Right cardiac atrium (tissue), 5 donors: ENCODE measurements at places on chromosomes 12 and 14. TPM values are rescaled to one million over a fixed set of nuclear protein-coding genes. Genes with fewer than 3 reads are reported as not detected.
A peak's percentile ranks its signal among the peaks of the same experiment; 100 is the strongest.

DNA sequence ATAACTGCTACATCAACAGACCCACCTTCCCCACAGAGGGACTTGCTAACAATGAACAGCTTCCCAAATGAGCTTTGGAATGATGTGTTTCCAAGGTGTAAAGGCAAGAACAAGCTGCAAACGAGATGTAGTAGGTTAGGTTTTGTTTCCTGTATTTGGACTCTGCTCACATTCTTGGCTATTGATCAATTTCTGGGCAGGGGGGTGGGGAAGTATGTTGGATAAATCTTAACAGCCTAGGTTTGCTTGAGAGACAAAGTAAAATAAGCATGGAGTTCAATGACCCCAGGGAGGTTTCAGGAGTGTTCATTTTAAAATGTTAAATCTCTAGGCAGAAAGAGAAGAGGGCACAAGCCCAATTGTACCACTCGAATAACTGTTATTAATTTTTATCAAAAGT is 146.6 kb downstream of the DPY19L2 start:
- no peak for DNase-seq

- peak; percentile 61 for DNase-seq
These were observed 1.4 kb downstream of the ATF1 start for GRCh38 chr12:50765095-50765911.

GRCh38 chr12:24630446-24630845 is 318.5 kb downstream of the BCAT1 start:
- no peak for DNase-seq

GRCh38 chr14:40119765-40120164 is 687.5 kb upstream of the FBXO33 start:
- no peak for DNase-seq

DNA sequence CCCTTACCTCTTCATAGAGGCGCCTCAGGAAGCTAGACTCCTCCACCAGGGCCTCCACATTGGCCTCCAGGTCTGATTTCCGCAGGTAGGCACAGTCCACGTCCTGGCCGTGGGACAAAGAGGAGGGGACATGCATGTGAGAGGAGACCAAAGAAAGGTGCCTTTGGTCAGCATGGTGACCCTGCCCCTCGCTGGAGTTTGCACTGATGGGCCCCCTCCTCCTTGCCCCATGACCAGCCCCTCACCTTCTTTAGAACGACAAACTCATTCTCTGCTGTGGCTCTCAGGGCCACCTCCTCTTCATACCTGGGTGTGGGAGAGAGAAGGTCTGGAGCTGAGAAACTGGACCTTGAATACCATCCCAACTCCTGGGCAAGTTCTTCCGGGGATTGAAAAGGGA is 3.2 kb downstream of the KRT85 start:
- no peak for DNase-seq

GRCh38 chr12:65720136-65721130 is 103.8 kb upstream of the HMGA2 start:
- DNase-seq = no peak

The B3GNT4 gene
- total RNA-seq = not detected

The SDSL gene
- total RNA-seq = 6.3 TPM

The CCDC177 gene
- not detected for total RNA-seq

The SPTB gene
- total RNA-seq = 82.5 TPM

The FRS2 gene
- 38.6 TPM for total RNA-seq
